Spleen (tissue), 13 donors: ENCODE measurements at places on chromosomes 4 and X.
A peak's percentile ranks its signal among the peaks of the same experiment; 100 is the strongest.

DNA sequence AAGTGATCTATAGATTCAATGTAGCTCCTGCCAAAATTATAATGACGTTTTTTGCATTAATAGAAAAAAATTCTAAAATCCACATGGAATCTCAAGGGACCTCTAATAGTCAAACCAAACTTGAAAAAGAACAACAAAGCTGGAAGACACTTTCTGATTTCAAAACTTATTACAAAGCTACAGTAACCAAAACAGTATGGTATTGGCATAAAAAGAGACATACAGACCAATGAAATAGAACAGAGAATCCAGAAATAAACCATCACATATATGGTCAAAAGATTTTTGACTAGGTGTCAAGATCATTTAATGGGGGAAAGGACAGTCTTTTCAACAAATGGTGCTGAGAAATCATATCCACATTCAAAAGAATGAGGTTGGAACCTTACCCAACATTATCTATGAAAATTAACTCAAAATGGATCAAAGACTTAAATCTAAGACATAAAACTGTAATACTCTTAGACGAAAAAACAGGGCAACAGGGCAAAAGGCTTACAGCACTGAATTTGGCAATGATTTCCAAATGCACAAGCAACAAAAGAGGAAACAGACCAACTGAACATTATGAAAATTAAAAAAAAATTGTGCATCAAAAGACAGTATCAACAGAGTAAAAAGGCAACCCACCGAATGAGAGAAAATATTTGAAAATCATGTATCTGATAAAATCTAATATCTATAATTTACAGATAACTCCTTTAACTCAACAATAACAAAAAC is 3.9 kb downstream of the FBXO8 start:
- DNase-seq: no peak

DNA sequence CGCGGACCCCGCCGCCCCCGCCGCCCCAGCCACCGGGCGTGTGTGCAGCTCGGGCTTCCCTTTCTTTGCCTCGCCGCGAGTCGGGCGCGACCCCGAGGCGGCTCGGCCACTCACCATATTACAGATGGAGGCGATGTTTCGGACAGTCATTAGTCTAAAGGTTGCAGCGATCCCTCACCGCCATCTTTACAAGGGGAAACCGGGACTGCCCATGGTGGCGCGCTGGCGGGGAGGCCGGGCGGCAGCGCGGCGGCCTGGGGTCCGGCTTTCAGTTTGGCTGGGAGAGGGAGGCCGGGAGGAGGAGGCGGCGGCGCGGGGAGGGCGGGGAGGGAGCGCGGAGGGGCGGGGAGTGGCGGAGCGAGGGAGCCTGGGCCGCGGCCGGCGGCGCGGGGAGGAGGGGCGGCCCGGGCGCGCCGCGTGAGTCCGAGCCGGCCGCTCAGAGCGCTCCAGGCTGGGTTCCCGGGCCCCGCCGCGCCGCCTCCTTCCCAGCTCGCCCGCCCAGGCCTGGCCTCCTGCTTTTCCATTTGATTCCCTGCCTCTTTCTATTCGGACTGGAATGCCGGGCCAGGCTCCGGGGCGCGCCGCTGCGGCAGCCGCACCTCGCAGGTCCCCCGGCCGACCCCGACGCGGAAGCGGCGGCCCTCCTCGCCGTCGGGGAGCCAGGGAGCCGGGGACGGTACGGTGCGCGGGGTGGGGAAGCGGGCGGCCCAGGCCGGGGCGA is at the start of gene USP46:
Gene USP46, minus strand, starts transcription at position 301 of the 721 bp plus-strand sequence. Its CDS starts 151 bp downstream, at position 150.
- peak; percentile 89 for DNase-seq

GRCh38 chr4:123250843-123251242 is 145.8 kb upstream of the SPRY1 start:
- DNase-seq: no peak

- no peak for DNase-seq
Measured at GRCh38 chrX:123878252-123878721, 18.4 kb downstream of the XIAP start.

- DNase-seq: no peak
Measured at GRCh38 chr4:24917076-24917856, 4.4 kb upstream of the CCDC149 start.

GRCh38 chr4:48360285-48361011 is 19.1 kb downstream of the SLAIN2 start:
- no peak for DNase-seq

- DNase-seq: no peak
Measured at GRCh38 chr4:177375372-177375771, 65.7 kb downstream of the NEIL3 start.

DNA sequence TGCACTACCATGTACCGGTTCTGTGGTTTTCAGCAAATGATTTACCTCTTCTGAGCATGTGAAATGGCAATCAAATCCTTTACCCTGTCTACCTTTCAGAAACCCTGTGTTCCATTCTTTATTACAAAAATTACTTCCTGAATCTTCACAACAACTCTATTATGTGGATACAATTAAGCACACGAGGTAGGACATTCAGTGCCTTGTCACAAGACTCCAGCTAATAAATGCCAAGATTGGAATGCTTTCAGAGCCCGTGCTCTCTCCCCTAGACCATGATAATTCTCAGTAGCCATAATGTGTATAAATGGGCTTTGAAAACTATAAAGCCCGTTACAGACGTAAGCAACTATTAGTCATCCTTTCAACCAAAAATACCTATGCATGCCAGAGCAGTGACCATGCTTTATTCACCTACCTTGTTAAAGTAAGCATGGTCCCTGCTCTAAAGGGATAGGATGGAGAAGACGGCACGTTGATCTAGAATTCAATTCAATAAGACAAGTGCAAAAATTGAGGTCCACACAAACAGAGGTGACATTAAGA is 2.4 kb downstream of the RXFP1 start:
- DNase-seq: no peak

GRCh38 chr4:110988722-110989121 is 365.8 kb upstream of the PITX2 start:
- DNase-seq: no peak

DNA sequence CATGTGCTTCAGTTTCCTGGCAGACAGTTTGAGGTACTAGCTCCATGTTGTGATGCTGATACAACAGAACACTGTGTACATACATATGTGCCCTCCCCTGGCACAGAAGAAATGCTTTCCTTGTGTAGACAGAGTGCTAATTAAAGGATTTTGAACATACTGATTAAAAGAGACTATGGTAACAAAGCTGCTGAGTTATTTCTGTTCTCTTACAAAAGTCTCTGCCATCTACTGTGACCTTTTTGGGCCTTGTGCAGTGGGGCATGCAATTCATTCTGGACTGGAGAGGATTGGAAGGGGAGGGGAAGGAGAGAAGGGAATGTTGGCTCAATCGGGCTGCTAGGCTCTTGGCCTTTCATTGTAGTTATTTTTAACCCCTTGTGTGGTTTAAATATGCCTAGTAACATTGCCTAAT is 6.0 kb downstream of the PDLIM5 start:
- no peak for DNase-seq

DNA sequence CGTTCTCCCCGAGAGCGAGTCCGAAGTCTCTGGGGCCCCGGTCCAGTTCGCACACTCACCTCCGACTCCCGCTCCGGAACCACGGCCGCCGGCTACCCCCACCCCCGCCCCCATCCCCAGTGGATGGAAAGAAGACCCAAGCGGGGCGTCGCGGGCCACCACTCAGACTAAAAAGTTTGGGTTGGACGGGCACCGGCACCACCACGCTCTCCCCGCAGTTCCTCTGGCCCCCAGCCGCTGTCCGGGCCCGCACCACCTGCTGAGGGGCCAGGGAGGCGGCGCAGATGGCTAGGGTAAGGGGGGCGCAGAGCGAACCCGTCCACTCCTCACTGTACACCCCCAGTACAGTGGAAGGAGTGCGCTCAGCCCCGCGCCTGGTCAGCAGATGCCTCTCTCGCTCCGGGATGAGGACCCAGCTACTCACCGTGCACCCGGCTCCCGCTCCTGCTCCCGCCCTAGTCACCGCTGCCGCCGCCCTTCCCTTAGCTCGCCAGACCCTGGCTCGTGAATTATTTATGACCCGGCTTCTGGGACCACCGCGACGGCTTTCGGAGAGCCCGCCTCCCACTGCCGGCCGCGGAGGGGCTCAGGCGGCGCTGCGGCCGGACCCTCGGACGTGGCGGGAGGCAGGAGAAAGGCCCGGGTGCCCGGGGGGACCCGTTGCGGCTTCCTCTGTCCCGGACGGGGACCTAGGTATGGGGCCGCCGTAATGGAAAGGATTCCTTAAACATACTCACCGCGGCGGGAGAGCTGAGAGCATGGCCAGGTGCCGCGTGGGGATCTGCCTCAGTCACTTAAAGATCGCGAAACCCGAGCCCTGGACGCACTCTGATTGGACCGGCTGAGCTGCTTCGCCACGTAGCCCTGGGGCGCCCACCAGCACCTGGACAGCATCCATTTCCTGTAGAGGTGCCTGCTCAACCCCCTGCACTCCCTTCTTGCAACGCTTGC is at the start of gene PROM1:
Gene PROM1, minus strand, starts transcription at position 783 of the 951 bp plus-strand sequence. CDS start 8,117 bp downstream, outside the sequence.
- peak; percentile 73 for DNase-seq

DNA sequence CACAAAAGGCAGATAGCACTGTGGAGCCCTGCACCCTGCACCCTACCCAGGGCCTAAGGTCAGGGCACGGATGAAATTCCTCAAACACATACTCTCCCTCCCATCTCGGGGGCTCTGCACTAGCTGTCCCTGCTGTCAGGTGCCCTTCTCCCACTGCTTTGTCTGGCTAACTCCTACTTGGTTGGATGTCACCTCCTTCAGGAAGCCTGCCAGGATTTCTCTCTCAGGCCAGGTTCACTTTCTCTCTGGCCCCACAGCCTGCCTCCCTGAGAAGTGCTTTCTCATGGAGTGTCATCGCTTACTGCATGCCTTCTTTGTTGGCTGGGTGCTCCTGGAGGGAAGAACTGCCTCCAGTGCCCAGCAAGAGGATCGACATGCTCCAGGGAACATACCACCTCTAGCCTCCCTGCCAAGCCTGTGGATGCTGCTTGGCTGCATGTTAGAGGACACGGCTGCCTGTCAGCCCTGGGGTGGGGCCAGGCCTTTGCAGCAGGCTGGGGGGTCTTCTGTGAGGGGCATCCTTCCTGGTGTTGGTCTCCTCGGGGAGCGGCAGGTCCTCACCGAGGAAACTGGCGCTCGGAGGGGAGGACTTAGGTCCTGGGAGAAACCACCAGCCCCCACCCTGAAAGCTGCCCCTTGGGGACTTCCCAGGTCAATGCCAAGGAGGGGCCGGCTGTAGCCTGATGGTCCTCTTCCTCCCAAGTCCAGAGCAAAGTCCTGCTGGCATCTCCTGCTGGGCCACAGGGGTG is 15.0 kb downstream of the ABLIM2 start:
- DNase-seq: no peak

DNA sequence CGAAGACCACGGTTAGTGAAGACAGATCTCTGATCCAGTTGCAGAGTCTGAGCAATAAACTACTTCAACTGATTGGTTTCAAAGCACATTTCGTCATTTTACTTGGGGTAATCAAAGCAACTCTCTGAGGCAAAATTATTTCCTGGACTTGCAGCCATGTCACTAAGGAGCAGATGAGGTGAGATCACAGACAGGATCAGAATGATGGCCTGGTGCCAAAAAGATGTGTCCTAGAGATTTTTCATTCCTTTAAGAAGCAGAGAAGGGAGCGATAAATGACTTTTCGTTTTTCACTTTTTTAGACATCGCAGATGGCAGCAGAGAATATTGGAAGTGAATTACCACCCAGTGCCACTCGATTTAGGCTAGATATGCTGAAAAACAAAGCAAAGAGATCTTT is 83.9 kb downstream of the PTTG2 start:
- no peak for DNase-seq

DNA sequence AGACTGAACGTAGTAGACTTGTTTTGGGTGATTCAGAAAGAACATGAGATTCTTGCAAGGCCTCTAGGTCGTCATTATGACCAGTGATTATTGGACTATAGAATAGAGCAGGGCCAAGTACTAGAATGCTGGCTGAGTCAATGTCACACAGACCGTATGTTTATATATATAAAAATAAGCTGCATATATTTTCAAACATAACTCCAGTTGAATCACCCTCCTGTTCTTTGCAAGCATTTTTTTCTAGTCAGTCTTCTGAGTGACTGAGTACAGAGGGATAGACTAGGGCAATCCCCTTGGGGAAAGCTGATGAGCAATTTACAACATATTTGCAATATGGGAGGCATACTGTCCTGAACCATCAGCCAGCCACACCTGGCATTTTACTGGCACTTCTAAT is 48.4 kb upstream of the PRPS1 start:
- no peak for DNase-seq

- no peak for DNase-seq
Measured at GRCh38 chr4:16914208-16914607, 15.8 kb upstream of the LDB2 start.

DNA sequence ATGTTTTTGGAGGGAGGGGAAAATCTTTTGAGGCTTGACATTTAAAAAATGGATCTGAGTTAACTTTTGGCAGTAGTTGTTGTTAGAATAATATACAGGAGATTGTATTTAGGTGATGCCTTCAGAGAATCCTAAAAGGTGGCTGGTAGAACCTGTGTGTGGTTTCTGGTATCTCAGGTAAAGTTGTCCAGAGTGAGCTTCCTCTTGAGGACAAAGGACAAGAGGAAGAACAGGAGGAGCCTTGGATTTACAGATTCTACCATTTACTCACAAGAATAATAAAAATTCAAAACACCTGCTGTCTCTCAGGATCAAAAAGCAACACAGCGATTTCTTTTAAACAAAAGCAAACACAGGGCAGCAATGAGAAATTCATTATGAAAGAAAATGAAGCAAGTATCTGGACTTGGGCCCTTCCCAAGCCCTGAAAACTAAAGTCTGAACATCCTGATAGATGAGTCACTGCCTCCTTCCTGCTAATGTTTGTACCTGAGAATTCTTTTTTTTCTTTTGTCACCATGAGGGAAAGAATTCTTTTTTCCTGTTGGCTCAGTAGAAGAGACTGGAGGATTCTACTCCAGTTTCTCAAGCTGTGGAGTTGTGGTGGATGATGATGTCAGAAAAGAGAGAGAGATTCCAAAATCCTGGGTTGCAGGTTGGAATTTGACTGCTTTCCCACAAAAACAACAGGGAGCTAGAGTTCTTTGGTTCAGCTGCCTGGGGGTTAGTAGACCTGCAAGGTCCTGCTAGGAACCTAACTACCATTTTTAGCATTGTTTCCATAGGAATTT is 31.5 kb upstream of the RAPGEF2 start:
- DNase-seq: no peak

DNA sequence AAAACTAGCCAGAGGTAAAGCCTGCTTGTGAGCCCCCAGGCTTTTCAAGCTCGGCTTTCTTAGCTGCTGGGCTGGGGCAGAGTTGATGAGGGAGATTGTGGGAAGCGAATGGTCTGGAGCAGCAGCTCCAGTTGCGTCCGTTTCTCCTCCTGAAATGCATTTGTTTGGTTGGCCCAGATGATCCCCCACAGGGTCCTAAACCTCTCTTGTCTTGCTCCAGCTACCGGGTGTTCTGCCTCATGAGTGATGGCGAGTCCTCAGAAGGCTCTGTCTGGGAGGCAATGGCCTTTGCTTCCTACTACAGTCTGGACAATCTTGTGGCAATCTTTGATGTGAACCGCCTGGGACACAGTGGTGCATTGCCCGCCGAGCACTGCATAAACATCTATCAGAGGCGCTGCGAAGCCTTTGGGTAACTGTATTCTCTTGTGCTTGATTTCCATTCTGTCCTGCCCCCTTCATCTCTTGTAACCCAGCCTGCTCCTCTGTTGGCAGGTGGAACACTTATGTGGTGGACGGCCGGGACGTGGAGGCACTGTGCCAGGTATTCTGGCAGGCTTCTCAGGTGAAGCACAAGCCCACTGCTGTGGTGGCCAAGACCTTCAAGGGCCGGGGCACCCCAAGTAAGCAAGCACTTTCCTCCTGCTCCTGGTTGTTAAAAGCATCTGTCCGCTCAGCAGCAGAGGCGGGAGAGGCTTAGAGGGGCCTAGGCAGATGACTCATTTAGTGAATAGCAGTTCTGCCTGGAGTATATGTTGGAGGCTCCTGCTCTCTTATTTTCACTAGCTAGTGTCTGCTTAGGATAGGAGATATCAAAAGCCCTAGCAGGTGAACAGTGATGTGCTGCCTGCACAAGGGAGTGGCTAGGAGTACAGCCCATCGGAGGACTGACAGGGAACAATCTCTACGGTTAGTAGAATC is 15.3 kb downstream of the TKTL1 start:
- peak; percentile 64 for DNase-seq
